ENCODE measurements at places on chromosomes 5 and 9.

GRCh38 chr5:122929001-122929400, 83.6 kb downstream of the SNX24 start:
- DNase-seq = no peak

DNA sequence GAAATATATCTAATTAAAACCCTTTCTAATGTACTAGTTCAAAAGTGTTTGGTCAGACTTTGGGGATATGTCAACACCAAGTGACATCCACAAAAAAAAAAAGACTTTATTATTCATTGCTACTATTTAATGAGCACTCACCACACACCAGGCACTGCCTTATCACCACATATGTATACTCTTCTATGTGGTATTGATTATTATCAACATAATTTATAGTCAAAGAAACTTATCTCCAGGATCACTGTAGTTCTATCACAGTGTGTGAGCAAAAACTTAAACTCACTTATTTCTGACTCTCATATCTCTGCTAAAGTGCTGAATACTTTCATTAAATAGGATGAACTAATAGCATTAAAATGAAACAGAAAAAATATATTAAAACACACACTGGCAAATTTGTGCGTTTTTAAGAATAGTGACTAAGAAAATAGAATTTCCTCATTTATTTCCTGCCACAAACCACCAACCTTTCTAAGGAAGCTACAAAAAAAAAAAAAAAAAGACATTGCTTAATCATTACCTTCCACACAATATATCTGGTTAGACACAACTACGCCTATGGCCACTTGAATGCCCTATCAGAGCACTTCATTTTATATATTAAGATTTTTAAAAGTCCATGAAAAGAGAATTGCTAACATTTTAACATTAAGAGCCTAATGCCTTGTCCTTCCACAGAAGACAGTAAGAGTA, 12.8 kb downstream of the SLCO4C1 start:
- DNase-seq = no peak

DNA sequence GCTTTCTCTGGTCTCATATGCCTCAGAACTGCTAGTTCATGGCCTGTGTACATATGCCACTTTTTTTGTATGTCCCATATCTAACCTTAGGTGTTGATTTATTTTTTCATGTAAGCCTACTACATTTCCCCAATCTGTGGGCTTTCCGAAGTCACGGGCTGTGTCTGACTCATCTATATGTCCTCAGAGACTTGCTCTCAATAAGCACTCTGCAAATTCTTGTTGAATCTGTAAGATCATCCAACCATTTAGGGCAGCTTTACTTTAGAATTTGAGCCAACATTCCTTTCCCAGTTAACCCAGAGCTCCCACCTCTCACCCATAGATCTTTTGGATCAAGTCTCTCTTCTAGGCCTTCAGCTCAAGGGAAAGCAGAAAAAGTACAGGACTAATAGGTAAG, 263.4 kb downstream of the SEC61B start:
- DNase-seq = no peak

DNA sequence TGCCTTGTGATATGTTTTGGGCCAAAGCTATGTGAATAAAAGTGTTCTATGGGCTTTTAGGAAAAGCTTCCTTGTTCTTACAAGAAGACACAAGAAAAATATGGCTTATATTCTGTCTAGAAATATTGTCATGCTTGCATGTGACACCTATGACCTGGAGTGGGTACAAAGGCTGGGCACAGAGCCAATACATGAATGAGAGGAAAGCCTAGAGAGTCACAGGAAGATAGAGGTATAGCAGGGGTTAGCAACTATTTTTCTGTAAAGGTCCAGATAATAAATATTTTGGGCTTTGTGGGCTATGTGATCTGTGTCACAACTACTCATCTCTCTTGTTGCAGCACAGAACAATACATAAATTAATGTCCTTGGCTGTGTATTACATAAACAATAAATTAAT, 196.6 kb upstream of the CD180 start:
- DNase-seq = no peak
